Effector CD4-positive, alpha-beta T cell (primary cell): ENCODE measurements at places on chromosomes 5 and 9.

GRCh38 chr5:159313197-159313596, 17.1 kb downstream of the IL12B start:
- no peak for DNase-seq

DNA sequence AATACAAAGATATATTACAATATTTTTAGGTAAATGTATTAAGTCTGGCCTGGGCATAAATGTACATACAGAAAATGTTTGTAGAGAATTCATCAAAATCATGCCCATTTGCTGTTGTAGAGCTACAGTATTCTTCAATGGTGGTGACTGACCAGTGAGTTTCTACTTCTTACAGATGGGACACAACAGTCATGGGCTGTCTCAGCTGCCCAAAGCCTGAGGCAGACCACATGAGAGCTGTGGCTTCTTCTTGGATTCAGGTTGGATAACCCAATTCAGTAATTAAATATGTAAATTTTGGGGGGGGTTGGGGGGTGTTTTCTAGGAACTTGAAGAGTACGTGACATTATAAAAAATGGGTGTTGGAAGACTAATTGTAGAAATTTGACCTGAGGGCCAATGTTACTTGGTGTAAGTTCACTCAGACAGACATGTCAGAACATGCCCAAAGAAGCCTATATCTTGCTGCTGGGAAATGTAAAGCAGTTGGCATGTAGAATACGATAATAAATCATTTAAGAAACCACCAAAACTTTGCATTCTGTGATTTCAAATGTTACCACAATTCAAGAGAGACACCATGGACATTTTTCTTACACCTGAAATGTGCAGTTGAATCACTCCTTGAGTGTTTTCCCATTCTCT, 17.9 kb downstream of the STARD4 start:
- DNase-seq: no peak

DNA sequence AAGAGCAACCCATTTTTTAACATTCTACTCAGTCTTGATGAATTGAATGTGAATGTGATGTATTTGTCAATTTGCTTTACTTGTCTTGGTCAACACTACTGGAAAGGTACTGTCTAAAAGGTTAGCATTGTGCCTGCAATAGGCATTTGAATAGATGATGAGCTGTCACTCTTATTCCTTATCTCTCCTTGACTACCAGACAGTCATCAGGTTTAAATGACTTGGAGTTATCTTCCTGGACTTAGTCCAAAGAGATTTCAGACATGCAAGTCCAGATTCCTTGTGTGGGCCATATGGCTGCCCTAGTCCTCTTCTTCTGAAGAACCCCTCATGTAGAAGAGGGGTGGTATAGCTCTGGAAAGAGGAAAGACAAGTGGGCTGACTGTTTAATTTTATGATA, 4.8 kb downstream of the ARHGEF28 start:
- no peak for DNase-seq

DNA sequence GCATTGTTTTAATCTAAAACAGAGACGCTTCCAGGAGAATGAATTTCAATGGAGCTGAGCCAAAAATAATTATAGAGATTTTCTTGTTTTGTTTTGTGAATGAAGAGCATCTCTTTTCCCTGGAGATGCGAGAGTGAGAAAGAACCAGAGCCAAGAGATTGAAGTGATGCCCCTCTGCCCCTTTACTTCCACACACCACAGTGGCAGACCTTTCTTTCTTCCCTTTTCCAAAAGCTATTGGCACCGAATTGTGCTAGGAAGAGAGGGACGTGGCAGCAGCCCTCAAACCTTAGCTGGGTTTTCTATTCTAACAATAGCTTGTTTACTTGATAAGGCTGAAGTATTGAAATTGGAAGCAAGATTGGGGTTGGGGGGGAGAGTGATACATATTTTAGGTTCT, 133.0 kb upstream of the TMEM161B start:
- no peak for DNase-seq

- DNase-seq: peak; percentile 2
These were observed 60.7 kb downstream of the MAT2B start for GRCh38 chr5:163565931-163566608.

DNA sequence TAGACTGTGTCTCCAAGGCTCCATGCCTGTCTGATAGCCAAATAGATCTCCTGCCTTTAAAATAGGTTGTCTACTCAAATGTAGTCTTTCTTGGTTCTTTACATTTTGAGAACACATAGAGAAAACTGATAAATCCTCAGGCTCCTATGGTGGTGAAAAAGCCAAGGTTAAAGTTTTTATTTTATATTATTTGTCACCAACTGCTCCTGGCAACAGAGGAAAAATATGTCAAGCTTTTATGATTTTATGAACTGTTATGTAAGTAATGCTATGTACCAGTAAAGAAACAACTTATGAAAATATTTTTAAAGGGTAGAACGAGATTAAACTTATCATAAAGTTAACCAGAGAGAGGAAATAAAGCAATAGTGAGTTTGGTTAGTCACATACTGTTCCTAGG, 222.8 kb downstream of the NR2F1-AS1 start:
- no peak for DNase-seq
